Right renal cortex interstitium (tissue), 3 donors: ENCODE measurements at places on chromosomes 3 and 15. TPM values are rescaled to one million over a fixed set of nuclear protein-coding genes. Genes with fewer than 3 reads are reported as not detected.

The CCR3 gene
- polyA plus RNA-seq, result 0.08 TPM

The KNL1 gene
- polyA plus RNA-seq, result 21.4 TPM

DNA sequence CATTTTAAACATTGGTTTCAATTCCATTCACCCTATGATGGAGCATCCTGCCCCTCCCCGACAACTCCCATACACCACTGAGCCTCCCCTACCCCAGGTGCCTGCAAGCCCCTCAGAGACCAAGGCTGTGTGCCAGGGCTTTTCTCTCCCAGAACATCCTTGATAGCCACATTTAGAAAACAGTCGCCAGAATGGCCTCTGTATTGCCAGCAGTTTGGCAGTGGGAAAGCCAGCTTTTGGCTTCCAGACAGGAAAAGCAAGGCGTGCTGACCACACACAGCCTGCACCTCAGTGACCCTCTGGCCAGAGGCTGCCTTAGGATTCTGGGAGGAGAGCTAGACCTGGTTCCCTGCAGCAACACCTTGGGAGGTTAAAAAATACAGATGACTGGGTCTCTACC, 18.2 kb upstream of the HRH1 start:
- no peak for DNase-seq

DNA sequence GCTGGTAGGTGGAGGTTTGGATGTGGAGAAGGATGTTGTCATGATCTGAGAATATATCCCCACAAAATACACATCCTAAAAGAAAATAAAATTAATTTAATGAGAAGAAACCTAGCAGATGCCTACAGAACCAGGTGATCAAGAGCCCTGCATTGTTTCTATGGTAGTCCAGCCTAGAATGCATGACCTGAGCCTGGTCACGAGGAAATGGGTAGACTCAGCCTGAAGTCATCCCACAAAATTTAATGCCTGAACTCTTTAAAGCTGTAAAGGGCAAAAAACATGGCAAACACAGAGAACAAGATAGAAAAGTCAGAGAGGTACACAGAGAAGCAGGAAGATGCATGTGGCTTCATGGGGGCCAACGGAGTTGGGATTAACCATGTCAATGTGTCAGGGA, 36.0 kb downstream of the LDHAL6B start:
- DNase-seq, result no peak

GRCh38 chr3:110738531-110738930, 333.1 kb upstream of the NECTIN3 start:
- DNase-seq, result no peak

GRCh38 chr3:48088056-48088748, 72.0 kb upstream of the MAP4 start:
- DNase-seq, result peak; percentile 45

DNA sequence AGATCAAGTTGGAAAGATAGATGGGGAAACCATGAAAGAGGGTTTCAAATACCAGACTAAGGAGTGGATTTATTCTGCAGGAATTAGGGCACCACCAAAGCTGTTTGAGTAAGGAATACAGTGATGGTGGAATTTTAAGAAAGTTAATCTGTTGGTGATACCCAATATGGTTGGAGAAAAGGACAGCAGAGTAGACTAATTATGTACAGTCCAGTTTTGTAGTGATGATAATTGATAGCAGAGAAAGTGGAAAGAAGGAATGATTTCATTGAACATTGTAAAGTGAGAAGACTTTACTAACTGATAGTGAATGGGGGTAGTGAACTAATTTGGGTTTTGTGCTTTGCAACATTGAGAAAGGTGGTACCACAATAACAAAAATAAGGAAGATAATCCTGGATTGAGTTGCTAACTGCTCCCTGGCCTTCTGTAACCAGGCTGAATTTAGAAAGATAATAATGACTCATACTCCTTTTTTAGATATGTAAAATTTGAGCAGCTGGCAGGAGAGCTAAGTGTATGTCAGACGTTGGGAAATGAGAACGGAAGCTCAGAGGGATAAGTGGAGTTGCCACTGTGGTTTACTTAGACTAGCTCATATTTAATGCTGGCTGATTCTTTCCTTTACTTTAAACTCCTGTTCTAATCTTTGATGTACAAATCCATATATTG, 16.9 kb downstream of the TCAIM start:
- DNase-seq, result no peak

GRCh38 chr15:43243020-43243645, 22.3 kb upstream of the EPB42 start:
- DNase-seq, result no peak

DNA sequence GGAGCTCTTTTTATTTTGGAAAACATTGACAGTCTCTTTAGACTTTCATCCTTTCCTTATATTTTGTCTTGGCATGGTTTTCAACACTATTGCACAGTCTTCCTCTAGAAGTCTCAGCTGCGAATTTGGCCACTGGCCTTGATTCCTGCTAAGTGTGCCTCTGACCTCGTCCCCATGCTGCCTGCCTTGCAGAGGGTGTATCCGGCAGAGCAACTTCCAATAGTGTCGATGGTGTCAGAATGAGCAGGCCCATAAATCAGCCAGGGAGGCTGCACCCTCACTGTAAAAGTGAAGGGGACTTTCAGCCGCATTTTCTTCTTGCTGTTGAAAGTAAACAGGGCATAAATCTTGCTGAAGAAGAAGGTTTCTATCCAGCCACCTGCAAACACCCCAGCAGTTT, 336.7 kb upstream of the TRIM42 start:
- no peak for DNase-seq
